H9 (cell line): ENCODE measurements at places on chromosomes 11 and 22.
A peak's percentile ranks its signal among the peaks of the same experiment; 100 is the strongest.

DNA sequence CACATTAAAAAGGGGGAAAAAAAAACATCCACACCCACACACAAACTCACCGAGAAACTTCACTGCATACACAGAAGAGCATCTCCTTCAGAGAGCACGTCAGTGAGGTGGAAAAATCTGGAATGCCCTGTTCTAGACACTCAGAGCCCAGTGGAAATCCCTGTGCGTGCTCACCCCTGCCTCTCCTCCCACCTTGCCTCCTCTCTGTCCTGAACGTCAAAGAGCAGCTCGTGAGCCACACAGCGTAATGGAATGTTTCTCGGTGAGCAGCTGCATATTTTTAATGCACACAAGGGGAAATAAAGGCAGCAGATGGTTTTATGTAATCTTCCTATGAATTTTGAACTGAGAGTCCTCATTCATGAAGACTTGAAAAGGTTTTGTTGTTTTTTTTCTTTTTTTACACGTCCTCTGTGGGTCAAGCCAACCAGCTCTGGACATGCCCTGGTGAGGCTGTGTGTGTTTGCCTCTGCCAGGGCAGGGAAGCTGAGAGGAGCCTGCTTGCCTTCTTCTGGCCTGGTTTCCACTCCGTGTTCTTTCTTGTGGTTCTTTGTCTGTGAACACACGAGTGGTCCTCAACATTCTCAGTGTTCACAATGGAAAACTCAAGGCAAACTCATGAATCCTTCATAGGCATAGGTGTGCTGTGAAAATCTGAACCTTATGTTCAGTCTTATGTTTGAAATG, 219.2 kb downstream of the TENM4 start:
- DNase-seq, result no peak

DNA sequence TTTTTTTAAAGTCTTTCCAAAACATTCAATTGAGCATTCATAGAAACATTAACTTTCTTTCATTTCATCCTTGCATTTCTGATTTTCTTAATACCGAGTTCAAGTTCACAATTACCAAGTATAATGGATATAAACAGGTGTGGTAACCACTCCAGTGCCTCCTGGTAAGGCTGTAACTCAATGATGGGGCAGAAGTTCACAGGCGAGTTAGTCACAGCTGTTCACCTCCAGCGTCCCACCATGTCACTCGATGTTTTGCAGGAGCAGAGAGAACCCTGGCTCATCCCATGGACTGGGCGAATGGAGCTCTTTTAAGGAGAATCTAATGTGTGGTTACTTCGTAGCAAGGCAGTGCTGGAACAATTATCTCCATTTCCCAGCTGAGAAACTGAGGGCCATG, 94.4 kb upstream of the ALX4 start:
- no peak for DNase-seq

DNA sequence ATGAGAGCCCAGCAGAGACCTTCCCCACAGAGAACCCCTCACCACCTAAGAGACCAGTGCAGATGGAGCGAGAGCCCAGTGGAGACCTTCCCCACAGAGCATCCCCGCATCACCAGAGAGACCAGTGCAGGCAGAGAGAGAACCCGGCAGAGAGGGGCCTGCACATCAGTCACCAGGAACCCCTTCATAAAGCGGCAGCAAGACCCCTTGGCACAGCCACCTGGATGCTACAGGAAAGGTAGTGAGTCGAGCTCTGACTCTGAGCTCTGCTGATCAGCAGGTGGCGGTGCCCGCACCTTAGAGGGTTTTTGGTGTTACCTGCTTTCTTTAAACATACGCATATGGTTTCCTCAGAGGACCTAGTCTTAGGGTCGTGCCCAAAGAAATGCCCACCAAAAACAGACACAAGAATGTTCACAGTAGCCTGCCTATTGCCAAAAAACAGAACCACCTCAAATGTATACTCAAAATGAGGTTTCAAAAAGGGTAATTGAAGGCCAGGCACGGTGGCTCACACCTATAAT, 678.7 kb downstream of the BRD1 start:
- DNase-seq, result no peak

GRCh38 chr22:40797427-40797826, 21.7 kb downstream of the SLC25A17 start:
- no peak for DNase-seq

DNA sequence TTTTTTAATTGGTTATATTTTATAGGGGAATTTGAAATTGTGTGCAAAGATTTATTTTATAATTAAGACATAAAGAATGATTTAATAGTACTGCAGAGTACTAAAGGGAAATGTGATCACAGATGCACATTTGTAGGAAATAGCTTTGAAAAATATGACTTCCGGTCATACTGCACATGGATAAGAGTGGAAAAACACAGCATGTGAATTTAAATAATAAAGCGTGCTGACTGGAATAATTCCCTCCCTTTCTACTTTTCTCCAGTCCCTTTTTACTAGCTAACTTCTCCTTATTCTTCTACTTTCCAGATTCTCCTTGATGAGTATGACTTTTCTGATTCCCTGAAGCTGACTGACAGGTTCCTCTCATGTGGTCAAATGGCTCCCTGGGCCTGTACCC, 238.4 kb upstream of the CTSC start:
- DNase-seq, result no peak

- DNase-seq, result no peak
Measured at GRCh38 chr11:72673284-72673942, 809 bp downstream of the PDE2A start.

- no peak for DNase-seq
Measured at GRCh38 chr11:123011510-123011909, 29.9 kb upstream of the BSX start.

DNA sequence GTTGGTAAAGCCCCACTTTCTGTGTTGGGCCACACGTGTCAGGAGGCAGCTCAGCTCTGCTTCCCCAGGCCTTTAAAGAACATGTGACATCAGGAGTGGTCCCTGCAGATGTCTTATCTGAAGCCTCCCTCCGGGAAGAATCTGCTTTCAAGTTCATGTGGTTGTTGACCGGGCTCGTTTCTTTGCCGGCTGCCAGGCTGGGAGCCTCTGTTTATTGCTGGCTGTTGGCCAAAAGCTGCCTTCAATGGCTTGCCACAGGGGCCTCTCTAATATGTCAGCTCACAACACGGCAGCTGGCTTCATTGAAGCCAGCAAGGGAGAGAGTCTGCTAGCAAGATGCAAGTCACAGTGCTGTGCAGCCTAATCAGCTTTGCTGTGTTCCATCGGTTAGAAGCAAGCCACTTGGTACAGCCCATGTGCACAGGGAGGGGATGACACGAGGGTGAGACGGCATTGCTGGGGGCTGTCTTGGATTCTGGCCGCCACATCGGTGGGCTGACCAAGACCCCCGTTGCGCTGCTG, 14.6 kb downstream of the MRGPRF start:
- DNase-seq, result peak; percentile 22

- DNase-seq, result no peak
Measured at GRCh38 chr11:728901-729491, 18.3 kb upstream of the TALDO1 start.

DNA sequence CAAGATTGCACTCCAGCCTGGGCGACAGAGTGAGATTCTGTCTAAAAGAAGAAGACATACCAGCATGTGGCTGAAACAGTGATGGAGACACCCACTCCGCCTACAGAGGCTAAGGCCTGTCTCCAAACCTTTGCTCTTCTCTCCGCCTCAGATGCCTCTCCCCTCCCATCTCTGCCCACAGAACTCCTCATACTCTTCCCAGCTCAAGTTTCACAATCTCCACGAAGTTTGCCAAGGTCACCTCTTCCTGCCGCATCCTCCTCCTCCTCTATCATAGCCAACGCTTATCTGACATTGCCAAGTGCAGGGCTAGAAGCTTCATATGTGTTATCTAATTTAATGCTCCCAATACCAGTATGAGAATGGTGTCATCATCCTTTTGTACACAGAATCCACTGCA, 25.9 kb upstream of the FBLN1 start:
- no peak for DNase-seq

GRCh38 chr11:1504138-1504537, 17.6 kb upstream of the MOB2 start:
- DNase-seq, result no peak

- DNase-seq, result no peak
Measured at GRCh38 chr11:95520369-95521132, 269.0 kb downstream of the FAM76B start.

DNA sequence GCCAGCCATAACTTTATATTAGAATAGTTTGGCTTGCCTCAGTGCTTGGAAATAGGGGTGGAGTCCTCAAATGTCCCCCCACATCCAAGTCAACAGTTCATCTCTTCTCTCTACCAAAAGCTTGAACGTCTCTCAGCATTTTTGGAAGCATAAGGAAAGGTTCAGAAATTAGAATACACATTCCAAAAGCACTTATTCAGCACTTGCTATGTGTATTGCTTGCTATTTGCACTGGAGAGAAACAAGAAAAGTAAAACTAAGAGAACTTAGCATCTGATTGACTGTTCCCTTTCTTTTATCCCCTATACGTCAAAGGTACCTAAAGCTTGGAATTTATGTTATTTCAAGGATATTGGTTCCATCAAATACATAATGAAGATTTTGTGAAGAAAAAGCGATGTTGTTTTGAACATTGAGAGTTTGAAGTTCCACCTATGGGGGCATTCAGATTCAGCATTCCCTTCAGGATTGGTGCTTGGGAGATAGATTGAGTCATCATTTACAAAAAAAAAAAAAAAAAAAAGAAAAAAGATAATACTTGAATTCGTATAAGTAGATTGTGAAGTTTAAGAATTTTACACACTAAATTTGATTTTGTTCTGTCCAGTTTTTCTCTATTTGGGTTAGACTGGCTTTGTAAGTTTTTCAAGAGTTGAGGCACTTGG, 1.3 kb downstream of the TBRG1 start:
- DNase-seq, result no peak

DNA sequence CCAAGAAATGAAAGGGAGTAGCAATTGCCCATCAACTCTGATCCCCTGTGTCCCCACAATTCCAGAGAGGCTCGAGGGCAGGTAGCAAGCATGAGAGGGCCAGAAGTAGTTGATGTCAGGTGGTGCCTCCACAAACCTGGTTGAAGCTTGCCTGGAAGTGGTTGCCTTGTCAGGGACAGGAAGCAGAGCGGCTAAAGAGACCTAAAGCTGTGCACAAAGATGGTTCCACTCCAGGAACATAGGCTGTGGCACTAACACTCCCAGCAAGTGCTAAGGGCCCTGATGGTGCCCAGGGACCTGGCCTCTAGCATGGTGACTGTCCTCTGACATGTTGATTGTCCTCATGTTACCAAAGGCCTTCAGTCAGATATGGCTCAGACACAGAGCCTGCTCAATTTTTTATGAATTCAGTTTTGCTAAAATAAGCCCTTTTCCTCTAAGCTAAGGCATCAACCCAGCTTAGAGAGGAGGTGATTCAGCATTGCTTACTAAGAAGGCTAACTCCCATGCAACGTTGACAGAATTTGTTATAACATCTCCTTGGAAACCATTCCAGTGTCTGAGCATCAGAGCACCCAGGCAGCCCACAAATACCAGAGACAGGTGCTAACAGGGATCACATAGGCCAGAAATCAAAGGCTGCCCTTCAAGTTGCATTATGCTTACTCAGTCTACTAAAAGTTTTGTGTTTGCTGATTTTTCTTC, 196.3 kb upstream of the ARHGAP20 start:
- DNase-seq, result no peak

GRCh38 chr22:39094717-39095389, 2.2 kb upstream of the APOBEC3H start:
- no peak for DNase-seq

GRCh38 chr11:130476200-130476921, 27.9 kb downstream of the ADAMTS15 start:
- DNase-seq, result no peak

GRCh38 chr22:21942407-21943343, 10.0 kb downstream of the PPM1F start:
- DNase-seq, result no peak

DNA sequence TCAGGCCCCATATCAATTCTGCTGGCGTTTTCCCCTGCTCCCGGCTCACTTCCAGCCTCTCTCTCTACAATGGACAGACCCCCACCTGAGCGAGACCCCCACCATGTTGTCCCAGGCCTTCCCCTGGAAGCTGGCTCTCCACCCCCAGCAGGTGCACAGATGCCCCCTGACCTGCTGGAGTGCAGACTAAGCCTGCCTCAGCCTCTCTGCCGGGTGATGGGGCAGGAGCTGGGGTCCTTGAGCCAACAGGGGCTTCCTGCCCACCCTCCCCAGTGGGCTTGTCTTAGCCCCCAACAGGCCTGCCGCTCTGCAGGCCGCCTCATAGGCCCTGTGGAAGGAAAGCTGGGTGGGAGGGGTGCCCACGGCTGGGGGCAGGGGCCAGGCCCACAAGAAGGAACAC, 10.0 kb downstream of the ELFN2 start:
- DNase-seq, result no peak

DNA sequence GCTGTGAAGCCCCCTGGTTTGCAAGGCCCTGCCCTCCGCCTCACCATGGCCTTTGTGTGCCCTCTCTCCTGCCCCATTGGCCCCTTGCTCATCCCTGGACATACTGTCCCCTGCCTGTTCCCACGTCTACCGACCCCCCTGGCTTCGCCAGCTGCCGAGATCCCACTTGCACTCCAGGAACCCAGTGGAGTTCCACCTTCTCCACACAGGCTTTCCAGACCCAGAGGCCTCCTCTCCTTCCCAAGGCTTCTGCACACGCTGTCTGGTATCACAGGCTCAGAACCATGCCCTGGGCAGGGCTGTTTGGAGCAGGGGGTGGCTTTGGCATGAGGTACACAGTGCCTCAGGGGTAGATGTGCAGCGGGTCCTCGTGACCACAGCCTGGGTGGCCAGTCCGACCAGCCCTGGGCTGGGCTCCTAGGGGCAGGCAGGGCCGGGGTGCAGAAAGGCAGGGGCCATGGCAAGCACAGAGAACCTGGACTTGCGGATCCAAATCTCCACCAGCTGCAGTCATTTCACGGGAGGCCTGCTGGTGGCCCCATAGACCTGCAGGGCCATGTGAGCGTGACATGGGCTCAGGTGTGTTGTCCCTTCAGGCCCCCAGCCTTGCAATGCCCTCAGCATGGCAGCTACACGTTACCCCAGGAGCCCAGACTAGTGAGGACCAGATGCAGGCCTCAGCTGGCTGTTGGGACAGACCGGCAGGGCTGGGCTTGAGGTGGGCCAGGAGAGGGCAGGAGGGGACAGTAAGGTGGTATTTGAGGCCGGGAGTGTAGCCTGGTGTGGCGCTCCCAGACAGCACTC, 9.5 kb downstream of the GRK2 start:
- no peak for DNase-seq

GRCh38 chr11:46363455-46364005, 16.3 kb downstream of the DGKZ start:
- DNase-seq, result no peak

GRCh38 chr11:108803776-108804175, 138.9 kb downstream of the DDX10 start:
- no peak for DNase-seq
